ENCODE measurements at places on chromosomes 2 and 18. TPM values are rescaled to one million over a fixed set of nuclear protein-coding genes. Genes with fewer than 3 reads are reported as not detected.

- no peak for DNase-seq
Measured at GRCh38 chr18:55248495-55248894, 289.2 kb upstream of the CCDC68 start.

CTDP1 gene
- 31.3 TPM for total RNA-seq

DNA sequence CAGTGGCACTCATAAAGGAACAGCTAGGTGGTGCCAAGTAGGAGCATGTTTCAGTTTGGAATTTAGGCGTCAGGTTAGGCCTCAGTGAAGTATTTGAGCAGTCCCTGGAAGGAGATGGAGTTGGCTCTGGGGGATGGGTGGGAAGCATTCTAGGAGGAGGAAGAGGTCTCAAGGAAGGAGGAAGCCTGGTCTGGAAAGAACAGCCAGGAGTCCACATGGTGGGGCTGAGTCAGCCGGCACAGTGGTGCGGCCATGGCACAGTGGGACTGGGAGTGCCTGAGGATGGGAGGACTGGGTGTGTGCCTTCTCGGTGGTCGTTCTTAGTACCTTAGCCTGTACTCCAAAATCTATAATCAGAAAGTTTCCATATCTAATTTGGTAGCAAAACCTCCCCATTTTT is 373.3 kb downstream of the PTPRM start:
- DNase-seq = no peak

TMEM131 gene
- 11.1 TPM for total RNA-seq

- no peak for DNase-seq
Measured at GRCh38 chr2:182359027-182359989, 67.5 kb downstream of the PDE1A start.

DNA sequence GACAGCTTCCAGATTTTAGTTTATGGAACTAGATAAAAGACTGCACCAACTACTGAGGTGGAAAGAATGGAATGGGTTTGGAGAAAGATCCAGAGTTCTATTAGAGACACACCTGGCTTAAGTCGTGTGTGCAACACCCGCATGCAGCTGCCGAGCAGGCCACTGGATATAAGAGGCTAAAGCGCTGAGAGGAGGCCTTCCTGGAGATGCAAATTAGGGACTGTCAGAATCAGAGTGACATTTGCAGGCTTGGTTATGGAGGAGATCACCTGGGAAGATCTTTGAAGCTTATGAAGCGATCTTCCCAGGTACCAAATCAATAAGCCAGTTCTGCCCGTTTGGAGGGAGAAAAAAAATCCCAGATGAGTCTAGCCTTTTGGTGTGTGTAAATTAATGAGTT is 30.4 kb upstream of the KLHL29 start:
- no peak for DNase-seq

EVX2 gene
- total RNA-seq = not detected

DNA sequence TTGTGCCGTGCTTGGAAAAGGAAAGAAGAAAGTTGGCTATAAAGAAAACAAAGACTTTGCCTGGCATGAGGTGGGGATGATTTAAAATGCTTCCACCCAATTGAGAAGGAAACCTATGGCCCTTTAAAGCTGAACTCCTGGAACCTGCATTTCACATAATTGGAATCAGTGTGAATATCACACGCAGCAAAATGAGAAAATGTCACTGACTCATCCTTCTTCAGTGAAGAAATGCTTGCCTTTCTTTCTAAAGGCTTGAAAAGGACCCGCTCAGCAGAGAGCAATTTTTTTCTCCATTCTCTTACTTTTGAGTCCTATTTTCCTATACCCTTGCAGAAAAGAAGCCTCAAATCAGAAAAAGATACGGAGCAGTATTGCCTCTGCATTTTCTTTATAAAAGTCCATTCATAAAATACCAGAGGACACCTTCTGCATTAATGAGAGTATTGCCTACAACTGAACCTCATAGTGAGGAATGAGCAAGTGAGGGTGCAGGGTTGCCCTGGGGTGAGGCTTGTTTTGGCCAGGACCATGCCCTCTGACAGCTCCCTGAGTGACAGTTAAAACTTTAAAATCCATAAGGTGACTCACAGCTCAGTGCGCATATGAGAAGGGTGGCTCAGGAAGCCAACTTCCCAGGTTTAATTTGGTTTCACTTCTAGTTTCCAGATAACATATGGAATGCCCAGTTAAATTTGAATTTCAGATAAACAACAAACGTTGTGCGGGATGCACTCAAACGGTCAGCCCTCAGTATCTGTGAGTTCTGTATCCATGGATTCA is 191.9 kb upstream of the GYPC start:
- no peak for DNase-seq

DNA sequence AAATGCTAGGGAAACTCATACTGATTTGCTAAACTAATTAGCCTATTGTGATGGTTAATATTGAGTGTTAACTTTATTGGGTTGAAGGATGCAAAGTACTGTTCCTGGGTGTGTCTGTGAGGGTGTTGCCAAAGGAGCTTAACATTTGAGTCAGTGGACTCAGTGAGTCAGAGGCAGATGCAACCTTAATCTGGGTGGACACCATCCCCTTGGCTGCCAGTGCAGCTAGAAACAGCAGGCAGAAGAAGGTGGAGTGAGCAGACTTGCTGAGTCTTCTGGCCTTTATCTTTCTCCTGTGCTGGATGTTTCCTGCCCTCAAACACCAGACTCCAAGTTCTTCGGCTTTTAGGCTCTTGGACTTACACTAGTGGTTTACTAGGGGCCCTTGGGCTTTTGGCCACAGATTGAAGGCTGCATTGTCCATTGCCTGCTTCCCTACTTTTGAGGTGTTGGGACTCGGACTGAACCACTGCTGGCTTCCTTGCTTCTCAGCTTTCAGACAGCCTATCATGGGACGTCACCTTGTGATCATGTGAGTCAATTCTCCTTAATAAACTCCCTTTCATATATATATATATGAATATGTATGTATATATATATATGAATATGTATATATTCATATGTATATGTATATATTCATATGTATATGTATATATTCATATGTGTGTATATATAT is 69.7 kb downstream of the RPRM start:
- DNase-seq = no peak

SLC30A3 gene
- not detected for total RNA-seq

- DNase-seq = no peak
Measured at GRCh38 chr2:11375025-11375688, 30.7 kb upstream of the ROCK2 start.

ELOA2 gene
- not detected for total RNA-seq

MTA3 gene
- total RNA-seq = 28.0 TPM

- peak; percentile 94 for DNase-seq
Measured at GRCh38 chr2:173652311-173652710, 297.6 kb downstream of the CDCA7 start.

DNA sequence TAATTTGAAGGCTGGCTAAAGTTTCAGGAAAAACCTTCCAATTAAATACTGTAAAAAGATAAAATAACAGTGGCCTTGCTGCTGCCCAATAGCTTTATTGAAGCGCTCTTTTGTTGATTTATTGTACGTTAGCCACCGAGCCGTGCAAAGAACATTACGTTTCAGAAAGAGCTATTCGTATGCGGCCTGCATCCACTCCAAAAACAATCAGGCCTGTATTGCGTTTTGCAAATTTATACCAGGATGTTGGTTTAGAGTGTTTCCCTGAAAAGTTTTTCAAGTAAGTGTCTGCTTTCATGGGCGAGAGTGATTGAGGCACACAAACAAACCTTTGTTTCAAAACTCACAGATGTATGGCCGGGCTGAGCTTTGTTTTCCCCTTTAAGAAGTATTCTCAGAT is 257.2 kb upstream of the SALL3 start:
- no peak for DNase-seq

MYOM1 gene
- total RNA-seq = 0.99 TPM

CAVIN2 gene
- 4.3 TPM for total RNA-seq

GRCh38 chr2:177666408-177666807 is 273.8 kb downstream of the AGPS start:
- no peak for DNase-seq

DNA sequence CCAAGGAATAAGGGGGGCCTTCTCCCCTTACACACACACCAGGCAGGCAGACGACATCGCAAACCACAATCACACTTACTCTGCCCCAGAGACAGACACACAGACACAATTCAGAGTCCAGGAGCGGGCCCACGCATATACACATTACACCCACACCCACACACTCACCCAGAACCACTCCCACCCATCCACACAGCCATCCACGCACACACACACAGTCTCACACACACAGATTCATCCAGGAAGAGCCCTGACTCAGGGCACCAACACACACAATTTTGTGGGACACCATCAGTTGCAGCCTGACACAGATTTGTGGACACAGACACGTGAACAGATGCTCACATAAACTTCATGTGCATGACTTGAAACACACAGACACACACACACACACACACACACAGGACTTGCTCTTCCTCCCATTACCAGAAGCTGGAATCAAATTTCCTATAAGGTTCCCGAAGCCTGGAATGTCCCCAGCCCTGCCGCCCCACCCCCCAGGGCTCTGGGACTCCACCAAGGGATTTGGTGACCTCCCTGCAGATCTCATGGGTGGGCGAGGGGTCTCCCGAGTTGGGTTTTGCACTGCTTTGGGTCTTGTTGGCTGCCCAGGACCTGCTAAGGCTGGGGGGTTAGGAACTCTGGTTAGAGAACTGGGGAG is 23.5 kb downstream of the TNS1 start:
- peak; percentile 18 for DNase-seq

SERPINB10 gene
- total RNA-seq = not detected

DNA sequence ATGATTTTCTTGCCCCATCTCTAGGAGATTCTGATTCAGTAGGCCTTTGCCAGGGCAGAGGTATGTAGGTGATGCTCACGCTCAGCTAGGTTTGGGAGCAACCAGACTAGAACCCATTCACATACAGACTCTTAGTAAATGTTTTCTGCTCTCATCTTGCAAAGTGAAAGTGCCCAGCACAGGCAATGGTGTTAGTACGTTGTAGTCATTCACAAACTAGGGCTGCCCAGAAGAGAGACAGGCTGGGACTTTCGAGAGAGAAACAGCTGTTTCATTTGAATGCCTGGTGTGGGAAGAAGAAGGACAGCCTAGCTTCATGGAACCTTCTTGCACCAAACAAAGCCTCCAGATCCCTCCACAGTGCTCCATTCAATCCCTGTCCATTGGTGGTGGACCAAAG is 19.4 kb downstream of the DDX18 start:
- no peak for DNase-seq

DNA sequence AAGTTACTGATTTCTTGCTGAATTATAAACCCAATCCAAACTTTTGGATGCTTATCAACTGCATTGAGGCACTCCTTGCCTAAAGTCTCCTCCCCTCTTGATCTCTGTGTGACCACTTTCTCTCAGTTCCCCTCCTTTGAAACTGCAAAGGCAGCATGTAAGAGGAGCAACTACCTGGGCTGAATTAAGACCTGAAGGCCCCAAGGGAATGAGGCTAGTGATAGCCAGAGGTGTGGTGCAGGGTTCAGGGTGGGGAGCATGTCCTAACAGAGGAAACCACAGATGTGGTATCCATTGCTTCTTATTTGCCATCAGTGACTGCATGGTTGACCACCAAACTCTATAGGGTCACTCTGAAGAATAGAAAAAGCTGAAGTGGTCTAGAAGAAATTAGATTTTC is 557.9 kb downstream of the TNS1 start:
- DNase-seq = no peak

DNA sequence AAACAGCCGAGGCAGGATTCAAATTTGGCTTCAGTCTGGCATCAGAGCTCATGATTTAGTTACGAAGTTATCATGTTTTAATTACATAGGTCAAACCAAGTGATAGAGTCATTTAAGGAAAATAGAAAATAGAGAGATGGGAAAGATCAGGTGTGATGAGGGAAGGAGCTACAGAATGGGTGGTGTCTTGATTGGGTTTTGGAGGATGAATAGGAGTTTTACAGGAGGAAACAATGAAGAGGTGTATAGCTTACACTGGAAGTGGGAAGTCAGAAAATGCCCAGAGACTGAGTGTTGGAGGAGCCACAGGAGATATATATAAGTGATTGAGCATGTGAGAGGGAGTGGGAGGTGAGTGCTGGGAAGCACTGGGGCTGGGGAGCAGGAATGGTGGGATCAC is 264.2 kb upstream of the TNP1 start:
- no peak for DNase-seq

MARCHF4 gene
- total RNA-seq = 0.15 TPM

PNKD gene
- total RNA-seq = 37.2 TPM

FAM124B gene
- total RNA-seq = 0.35 TPM

GRCh38 chr2:19888831-19889230 is 13.0 kb downstream of the TTC32 start:
- no peak for DNase-seq

UGT1A3 gene
- total RNA-seq = 4.1 TPM

DNA sequence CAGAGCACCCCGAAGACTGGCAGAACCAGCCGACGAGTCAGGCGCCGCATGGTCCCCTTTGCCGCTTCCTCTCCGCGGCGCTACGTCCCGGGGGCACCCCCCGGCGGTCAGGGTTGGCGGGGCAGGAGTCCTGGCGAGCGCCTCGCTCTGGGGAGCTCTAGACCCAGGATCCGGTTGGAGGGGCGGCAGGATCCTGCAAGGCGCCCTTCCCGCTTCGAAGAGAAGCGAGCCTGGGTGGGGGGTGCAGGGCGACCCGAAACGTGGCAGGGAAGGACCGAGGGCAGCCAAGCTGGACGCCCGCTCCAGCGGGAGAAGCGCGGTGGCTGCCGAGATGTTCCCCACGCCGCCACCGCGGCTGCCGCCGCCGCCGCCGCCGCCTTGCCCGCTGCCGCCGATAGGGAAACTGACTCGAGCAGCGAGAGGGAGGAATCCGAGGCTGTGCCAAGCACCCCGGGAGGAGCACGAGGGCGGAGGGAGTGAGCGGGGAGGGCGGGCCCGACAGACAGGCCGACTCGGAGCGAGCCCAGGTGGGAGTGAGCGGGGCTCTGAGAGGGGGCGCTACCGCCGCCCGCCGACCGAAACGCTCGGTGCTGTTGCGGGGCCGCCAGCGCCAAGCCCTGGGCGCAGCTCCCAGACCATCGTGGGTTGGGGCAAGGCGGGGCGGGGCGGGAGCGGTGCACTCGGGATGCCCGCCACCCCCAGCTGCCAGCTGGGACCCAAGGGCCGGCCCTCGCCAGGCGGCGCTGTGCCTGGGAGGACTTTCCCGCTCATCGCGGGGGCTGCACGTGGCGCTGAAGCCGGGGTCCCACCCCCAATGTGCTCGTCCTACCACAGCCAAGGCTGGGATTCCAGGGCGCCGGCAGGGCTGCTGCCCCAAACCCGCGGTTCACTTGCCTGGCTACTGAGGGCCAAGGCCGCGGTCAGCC is at the start of gene GALNT14:
Gene GALNT14 (minus strand): TSS at position 404 of the 926 bp plus-strand sequence. CDS start 354 bp downstream, at position 50.
- peak; percentile 56 for DNase-seq

GRCh38 chr2:38959466-38959865 is 69.8 kb downstream of the ARHGEF33 start:
- no peak for DNase-seq

SERPINB4 gene
- 0.35 TPM for total RNA-seq

GRCh38 chr2:149400997-149401396 is 70.6 kb downstream of the LYPD6 start:
- no peak for DNase-seq

CREB1 gene
- total RNA-seq = 68.4 TPM

- no peak for DNase-seq
Measured at GRCh38 chr18:35061336-35061735, 20.1 kb downstream of the MAPRE2 start.

FBXO36 gene
- 4.2 TPM for total RNA-seq

Data from renal cortical epithelial cell (primary cell).